ENCODE measurements at places on chromosomes 13 and 19.

DNA sequence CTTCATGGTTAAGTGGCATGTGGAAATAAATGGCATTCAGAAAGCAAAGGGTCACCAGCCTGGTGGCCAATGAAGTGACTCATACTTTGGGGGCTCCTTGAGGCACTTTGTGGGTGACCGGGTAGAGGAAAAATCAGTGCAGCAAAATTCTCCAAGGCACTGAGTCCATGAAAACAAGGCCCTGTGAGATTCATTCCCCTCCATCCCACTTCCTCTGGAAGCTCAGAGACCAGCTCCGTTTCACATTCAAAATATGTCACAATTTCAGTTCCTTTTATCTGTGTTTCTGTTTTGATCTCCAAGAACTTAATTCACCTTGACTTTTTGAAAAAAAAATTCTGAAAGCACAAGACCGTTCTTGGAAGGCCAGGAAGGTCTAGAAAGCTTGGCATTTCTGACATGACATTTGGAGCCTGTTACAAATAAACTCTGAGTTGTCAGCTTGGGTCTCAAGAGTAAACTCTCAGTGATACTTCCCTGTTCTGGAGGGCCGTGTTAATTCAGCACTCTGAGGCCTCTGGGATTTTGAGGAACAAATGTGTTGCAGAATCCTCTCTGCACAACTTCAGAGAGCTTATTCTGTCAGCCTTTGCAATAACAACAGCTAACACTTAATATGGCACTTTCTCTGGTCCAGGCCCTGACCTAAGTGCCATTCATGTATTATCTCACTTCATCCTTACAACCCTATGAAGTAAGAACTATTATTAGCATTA, 6.8 kb downstream of the CYSLTR2 start:
- DNase-seq, result no peak

DNA sequence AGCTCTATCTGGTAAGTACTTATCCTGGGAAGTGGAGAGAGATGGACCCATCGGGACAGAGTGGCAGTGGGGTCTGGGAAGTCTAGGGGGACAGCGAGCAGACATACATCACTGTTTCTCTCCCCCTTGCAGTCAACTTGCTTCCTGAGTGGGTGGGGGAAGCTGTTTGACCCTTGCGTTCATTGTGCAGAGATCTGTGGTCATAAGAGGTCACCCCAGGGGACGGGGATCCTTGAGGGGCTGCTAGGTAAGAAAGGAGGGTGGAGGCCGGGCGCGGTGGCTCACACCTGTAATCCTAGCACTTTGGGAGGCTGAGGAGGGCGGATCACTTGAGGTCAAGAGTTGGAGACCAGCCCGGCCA, 474 bp downstream of the ARHGEF18 start:
- DNase-seq, result no peak

- DNase-seq, result no peak
Measured at GRCh38 chr13:28012896-28013295, 24.4 kb upstream of the URAD start.

GRCh38 chr19:9729162-9729561, 39.4 kb downstream of the ZNF846 start:
- no peak for DNase-seq

DNA sequence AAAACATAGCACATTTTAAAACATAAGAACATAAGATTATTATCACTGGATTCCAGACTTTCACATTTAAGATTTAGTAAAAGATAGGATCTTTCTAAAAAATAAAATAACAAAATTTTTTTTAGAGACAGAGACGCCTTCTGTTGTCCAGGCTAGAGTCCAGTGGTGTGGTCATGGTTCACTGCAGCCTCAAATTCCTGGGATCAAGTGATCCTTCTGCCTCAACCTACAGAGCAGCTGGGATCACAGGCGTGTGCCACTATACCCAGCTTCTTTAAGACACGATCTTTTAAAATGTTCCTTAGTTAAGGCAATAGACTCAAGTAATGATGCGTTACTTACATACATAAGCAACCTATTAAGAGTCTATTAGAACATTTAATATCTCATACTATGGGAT, 32.7 kb downstream of the ALG5 start:
- DNase-seq, result no peak

All from fibroblast of gingiva (primary cell).